Urinary bladder (tissue), 4 donors: ENCODE measurements at places on chromosomes 16 and 17.

GRCh38 chr16:56916571-56917403 is 15.2 kb upstream of the HERPUD1 start:
- no peak for DNase-seq

GRCh38 chr17:64028874-64029464 is 8.5 kb upstream of the ICAM2 start:
- DNase-seq = no peak

- DNase-seq = no peak
Observed at GRCh38 chr17:19579192-19579761, 45.6 kb downstream of the SLC47A1 start.

DNA sequence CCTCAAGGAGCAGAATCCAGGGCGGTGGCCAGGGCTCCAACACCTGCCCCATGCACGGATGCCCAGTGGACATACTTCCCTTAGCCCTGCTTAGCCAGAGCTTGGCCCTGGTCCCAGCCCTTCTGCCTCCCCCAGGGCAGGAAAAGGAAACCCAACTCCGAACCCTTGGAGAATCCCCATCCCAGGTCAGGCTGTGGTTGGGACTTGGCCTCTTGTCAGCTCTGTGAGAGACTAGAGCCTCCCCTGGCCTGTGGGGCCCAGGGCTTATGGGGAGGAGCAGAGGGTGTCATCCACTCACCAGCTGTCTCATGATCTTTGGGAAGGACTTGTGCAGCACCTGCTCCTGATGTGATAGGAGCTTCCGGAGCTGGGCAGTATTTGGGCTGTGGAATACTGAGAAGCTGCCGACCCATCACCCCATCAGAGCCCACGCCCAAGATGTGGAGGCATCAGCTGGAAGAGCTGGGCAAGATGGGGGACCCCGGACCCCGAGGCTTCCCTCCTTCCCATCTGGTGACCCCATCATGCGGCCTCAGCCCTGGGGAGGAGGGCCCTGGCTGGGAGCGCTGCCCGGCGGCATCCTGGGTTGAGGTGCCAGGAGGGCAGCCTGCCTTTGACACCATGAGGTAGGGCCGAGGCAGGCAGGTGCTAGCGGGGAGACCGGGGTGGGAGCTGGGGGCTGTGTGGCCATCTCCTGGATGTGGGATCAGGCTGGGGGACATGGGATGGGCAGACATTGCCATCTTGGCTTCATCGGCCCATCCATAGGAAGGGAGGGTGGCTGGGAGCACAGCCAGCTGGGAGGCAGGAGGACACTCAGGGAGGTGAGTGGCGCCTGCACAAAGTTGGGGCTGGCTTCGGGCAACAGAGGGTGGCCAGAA is 45.1 kb downstream of the TNFRSF13B start:
- DNase-seq = no peak

GRCh38 chr16:53546988-53547391 is 44.0 kb upstream of the AKTIP start:
- no peak for DNase-seq

DNA sequence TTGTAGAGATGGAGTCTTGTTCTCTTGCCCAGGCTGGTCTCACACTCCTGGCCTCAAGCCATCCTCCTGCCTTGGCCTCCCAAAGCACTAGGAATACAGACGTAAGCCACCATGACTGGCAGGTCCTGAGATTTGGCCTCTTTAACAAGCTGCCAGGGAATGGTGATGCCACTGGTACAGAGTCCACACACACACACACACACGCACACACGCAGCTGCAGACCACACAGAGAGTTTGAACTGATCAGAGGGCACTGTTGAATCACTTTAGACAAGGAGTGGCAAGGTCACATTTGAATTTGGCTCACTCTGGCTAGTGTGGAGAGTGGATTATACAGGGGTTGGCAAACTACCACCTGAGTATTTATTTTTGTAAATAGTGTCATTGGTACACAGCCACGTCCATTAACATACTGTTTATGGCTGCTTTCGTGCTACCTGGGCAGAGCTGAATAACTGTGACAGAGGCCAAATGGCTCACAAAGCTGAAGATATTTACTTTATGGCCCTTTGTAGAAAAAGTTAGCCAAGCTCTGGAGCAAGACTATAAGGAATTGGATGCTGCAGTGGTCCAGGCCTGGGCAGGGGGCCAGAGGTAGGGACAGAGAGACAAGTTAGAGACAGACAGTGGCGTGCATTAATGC is 9.9 kb downstream of the ITPRIPL2 start:
- no peak for DNase-seq

DNA sequence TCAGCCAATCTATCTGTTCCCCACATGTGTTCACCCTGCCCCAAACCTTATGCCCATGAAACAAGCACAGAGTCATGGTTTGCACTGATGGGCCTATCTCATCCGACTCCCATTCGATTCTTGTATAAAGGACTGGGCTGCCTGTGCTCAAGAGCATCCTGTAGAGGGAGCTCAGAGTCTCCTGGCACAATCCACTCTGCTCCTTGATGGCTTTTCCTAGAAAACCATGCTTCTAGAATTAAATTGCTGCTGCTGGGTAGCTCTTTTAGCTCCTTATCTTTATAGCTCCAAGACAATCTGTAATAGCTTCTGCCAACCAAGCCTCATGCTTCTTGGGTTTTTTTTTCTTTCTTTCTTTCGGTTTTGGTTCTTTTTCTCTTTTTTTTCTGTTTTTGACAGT is 9.7 kb downstream of the ZNF19 start:
- DNase-seq = no peak

- DNase-seq = no peak
Observed at GRCh38 chr17:64218066-64218465, 45.0 kb downstream of the TEX2 start.

DNA sequence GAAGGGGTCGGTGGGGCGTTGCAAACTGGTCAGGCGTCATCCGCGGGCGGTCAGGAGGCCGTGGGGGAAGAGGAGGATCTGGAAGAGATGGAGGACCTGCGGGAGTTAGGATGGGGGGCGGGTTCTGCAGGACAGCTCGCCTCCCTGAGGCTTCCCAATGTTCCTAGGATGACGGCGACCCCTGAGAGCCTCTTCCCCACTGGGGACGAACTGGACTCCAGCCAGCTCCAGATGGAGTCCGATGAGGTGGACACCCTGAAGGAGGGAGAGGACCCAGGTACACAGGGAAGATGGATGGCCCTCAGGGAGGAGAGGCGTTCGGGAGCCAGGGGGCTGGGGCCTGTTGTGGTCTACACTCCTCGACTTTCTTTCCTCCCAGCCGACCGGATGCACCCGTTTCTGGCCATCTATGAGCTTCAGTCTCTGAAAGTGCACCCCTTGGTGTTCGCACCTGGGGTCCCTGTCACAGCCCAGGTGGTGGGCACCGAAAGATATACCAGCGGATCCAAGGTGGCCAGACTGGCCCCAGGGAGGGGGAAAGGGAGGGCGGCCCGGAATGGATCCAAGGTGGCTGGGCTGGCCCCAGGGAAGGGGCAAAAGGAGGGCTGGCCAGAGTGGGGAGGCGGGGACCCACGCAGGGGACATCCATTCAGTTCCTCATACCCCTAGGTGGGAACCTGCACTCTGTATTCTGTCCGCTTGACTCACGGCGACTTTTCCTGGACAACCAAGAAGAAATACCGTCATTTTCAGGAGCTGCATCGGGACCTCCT is 839 bp downstream of the PLD2 start:
- DNase-seq = no peak

DNA sequence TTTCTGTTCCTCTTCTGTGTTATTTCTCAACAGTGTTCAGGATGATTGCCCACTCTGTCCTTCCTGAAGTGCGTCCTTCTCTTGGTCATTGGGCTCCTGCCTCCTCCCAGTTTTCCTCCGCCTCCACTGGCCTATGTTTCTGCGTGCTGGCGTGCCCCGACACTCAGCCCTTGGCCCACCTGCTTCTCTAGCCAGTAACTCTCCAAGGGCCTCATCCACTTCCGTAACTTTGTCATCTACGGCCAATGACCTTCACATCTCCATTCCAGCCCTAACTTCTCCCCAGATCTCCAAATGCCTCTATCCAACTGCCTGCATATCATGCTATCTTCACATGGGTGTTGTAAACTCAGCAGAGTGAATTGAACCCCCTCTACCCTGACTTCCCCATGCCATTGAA is 39.6 kb upstream of the RPL38 start:
- DNase-seq = no peak

- no peak for DNase-seq
Observed at GRCh38 chr17:521183-521525, 168.5 kb upstream of the RPH3AL start.

DNA sequence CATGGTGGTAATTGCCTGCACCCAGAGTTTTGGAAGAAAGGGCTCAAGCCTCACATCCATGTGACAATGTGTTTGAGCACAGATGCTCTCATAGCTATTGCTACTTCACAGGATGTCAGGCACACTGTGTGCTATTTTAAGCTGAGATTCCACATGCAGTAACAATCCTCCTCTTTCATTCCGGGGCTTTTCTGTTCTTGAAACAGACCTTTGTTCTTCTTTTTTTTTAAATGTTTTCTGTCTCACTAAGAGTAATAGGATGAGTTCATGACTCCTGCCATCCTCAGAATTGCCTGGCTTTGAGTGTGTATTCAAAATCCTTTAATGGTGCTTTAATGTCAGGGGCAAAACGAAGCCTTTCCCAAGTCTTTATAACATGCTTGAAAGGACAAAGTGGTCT is 198.9 kb downstream of the ABCC12 start:
- DNase-seq = no peak

DNA sequence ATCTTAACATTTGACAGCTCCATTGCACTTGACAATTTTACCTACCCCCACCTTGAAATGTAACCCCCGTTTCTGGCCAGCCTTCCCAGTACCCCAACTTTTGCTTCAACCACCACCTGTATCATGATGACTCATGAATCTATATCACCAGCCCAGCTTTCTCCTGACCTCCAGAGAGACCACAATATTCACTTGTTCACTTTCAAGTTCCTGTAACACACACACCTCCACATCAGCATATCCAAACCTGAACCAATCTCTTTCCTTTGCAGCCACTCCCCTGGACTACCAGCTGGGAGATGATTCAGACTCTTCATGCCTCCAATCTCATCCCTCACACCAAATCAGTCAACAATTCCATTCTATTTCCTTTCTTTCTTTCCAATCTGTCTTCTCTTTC is 8.0 kb downstream of the SMG6 start:
- no peak for DNase-seq

DNA sequence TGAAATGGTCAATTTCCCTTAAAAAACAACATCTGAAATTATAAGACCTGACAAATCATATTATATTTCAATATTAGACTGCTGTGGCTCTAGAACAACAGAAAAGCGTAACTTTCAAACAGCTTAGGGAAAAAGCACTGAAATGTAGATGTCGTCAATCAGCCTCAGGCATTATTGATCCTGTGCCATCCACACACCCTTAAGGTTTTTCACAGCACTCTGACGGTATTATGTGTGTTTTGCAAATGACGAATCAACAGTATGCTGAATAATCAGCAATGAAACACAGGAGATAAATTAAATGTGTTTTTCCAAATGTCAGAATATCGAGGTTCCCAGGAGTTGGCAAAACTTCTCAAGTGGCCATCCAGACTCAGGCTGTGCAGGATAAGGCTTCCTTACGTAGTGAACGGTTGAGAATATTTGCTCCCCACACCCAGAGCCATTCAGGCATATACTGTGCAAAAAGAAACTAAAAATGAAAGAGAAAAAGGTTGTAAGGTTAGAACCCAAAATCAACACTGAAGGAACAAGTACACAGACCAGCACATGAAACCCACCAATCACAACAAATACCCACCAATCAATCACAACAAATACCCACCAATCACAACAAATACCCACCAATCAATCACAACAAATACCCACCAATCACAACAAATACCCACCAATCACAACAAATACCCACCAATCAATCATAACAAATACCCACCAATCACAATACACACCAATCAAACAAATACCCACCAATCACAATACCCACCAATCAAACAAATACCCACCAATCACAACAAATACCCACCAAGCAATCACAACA is 7.7 kb upstream of the MBTPS1 start:
- DNase-seq = no peak

DNA sequence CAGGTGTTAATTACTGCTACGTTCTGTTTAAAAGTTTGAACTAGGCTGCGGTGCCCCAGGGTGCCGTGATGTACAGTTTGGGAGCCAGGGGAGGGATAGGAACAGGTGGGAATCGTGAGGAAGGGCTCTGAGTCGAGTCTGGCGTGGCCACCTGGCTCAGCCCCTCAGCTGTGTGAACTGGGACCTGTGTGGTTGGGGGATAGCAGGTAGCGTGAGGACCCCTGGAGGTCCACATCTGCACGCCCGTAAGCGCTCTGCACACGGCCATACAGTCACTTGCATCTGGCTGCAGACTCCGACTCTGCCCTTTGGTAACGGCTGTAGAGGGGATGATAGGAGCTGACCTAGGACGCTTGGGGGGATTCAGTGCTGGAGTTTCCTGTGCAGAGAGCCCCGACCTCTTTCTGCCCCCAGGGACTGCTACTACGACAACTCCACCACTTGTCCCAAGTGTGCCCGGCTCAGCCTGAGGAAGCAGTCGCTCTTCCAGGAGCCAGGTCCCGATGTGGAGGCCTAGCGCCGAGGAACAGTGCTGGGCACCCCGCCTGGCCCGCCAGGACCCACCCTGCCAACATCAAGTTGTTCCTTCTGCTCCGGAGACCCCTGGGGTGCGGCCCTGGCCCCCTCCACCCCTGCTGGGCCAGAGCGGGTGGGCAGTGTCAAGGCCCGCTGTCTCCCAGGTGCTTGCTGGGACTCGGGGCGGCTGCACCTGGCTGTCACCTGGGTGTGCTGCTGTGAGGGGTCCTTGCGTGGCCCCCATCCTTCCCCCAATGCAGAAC is 17.1 kb downstream of the DEF8 start:
- no peak for DNase-seq

- no peak for DNase-seq
Observed at GRCh38 chr16:69017036-69017783, 88.2 kb upstream of the HAS3 start.

- no peak for DNase-seq
Observed at GRCh38 chr17:34300652-34301370, 15.3 kb downstream of the CCL11 start.

DNA sequence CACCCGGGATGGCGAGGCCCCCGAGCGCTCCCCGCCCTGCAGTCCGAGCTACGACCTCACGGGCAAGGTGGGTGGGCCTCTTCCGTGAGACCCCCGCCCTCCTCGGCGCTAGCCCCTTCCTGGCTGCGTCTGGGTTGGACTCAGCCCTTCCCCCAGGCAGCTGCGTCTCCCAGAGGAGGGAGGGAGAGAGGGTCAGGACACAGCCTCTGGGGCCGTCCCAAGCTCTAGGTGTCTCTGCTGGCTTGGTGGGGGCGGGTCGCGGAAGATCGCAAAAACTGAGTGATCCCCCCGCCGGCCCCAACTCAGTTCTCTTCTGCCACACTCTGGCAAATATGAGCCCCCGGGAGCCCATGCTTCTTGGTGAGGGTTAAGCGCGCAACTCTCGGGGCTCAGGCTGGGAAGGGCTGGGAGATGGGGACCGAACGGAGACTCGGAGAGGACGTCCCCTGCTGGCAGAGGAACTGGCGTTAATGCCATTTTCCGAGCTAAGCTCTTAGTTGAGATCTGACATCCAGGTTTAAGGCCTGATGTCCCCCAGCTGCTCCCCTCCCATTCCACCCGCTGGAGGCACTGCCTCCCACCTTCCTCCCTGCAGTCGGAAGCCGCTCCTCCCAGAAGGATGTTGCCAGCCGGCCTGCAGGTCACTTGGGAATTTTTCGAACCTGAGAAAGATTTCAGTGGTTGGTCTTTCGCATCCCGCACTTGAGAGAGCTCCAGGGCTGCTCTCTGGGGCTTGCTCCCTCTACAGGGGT is 419 bp downstream of the RAB37 start:
- no peak for DNase-seq

- DNase-seq = no peak
Observed at GRCh38 chr16:17417740-17418139, 53.0 kb downstream of the XYLT1 start.
